ENCODE measurements at places on chromosomes 3 and 15. TPM values are rescaled to one million over a fixed set of nuclear protein-coding genes. Genes with fewer than 3 reads are reported as not detected.

DNA sequence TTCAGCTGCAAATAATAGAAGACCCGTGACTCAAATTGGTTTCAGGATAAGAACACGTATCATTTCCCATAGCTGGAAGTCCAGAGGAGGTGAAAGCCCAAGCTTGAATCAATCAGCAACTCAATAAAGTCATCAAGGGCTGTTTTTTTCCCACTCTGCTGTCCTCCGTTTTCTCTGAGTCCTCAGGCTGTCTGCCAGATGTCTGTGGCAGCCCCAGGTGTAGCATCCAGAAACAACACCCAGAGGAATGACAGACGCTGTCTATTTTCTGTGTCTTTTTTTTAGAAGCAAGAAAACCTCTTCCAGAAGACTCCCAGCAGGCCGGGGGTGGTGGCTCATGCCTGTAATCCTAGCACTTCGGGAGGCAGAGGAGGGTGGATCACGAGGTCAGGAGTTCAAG is 204.4 kb downstream of the FAM43A start:
- no peaks in the 10 kb centered on the region for H3K36me3 ChIP-seq
- no peak overlapping the region for H3K27ac ChIP-seq
- no peak for DNase-seq
- no peaks in the 10 kb centered on the region for H3K27me3 ChIP-seq
- no peak overlapping the region for H3K4me3 ChIP-seq

Gene PLCH1
- total RNA-seq: 1.5 TPM

DNA sequence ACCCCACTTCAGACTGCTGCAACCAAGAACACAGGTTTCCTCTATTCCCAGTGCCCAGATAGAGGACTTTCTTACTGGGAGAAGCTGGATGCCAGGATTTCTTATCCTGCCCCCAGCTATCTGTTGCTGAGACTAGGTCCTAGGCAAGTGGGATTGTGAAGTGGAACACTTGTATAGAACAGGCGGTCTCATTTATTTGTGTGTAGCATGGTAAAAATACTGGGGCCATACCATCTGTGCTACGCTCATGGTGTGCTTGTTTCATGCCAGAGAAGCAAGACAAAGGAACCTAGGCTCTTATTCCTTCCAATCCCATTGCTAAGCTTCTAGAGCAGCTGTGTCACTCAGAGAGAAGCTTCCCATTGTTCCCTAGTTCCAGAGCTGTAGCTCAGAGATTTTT is 191.5 kb upstream of the EPHA6 start:
- H3K27ac ChIP-seq: no peak overlapping the region
- no peaks in the 10 kb centered on the region for H3K36me3 ChIP-seq
- no peak for DNase-seq
- no peaks in the 10 kb centered on the region for H3K27me3 ChIP-seq

DNA sequence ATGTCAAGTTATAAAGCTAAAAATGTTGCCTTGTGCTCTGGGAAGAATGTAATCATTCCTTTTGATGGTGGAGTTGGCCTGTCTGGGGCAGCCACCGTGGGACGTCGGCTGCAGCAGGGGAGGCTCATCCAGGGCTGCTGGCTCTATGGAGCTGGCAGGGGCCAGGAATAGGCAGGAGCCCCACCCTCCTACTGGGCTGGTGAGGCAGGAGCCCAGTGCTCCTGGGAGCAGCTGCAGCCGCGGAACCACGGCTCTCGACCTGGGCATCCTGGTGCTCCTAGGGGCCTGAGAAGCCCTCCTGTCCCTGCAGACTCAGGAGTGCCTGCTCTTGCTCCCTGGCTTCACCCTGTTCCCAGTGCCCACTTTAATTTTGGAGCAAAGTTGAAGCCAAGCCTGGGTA is 127.1 kb downstream of the DIPK2A start:
- no peaks in the 10 kb centered on the region for H3K27me3 ChIP-seq
- no peak for DNase-seq
- H3K36me3 ChIP-seq: no peaks in the 10 kb centered on the region
- no peaks in the 10 kb centered on the region for H3K4me1 ChIP-seq
- H3K4me3 ChIP-seq: no peak overlapping the region
- no peak overlapping the region for H3K27ac ChIP-seq

GRCh38 chr15:85691350-85692240 is 103.1 kb downstream of the KLHL25 start:
- H3K4me3 ChIP-seq: no peak overlapping the region
- peak overlapping the region; percentile 42 for H3K27ac ChIP-seq
- no peaks in the 10 kb centered on the region for H3K27me3 ChIP-seq
- peaks cover 76% of the 10 kb centered on the region for H3K36me3 ChIP-seq
- DNase-seq: no peak

DNA sequence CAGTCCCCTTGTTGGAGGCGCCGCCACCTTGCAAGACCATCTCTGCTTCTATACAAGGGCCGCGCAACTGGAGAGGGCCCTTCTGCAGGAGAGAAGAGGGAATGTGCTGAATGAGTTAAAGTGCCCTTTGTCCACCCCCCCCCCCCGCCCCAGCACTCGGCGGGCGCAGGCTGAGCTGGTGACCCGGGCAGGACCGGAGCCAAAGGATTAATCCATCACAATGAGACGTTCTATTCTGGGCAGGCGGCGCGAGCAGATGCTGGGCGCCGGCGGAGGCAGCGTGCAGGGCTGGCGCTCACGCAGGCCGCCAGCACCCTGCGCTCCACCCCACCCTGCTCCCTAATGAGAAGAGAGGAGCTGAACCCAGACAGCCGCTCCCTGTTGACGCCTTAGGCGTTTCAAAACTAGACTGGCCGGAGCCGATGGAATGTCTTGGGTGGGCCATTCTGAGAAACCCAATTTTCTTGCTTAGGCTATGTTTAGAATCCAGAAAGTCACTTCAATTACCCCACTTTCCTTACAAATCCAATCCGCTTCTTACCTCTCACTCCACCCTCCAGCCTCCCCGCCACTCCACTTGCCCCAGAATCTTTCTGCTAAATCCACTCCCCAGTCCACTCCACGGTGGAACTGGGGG is 32.9 kb downstream of the GJD2 start:
- H3K4me1 ChIP-seq: no peaks in the 10 kb centered on the region
- no peaks in the 10 kb centered on the region for H3K27me3 ChIP-seq
- H3K27ac ChIP-seq: peak overlapping the region; percentile 86

Gene SERINC4
- total RNA-seq: 0.71 TPM

Gene ADAMTSL3
- 21.2 TPM for total RNA-seq

- no peaks in the 10 kb centered on the region for H3K27me3 ChIP-seq
- peaks cover 4% of the 10 kb centered on the region for H3K4me1 ChIP-seq
- peak; percentile 48 for DNase-seq
- no peak overlapping the region for H3K27ac ChIP-seq
Observed at GRCh38 chr15:31458596-31459399, 132.2 kb downstream of the KLF13 start.

DNA sequence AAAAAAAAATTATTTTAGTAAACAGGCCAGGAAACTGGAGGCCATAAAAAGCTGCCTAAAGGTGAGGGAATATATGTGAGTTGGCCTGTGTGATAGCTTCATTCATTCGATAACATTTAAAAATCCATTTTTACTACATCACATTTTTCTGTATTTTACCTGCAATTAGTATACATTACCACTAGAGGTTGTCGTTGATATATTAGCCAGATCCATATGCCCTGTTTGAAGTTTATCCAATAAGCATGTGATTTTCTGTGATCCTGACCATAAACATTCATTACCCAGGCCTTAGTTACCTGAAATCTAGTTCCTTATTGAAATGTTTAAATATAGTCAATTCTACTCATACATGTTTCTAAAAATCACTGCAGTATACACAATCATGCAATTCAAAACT is 71.4 kb downstream of the ARNT2 start:
- no peaks in the 10 kb centered on the region for H3K27me3 ChIP-seq
- H3K27ac ChIP-seq: no peak overlapping the region
- no peaks in the 10 kb centered on the region for H3K36me3 ChIP-seq
- no peak overlapping the region for H3K4me3 ChIP-seq
- no peaks in the 10 kb centered on the region for H3K4me1 ChIP-seq

All from right atrium auricular region (tissue), 2 donors.